ENCODE measurements at places on chromosomes 12 and 14.

DNA sequence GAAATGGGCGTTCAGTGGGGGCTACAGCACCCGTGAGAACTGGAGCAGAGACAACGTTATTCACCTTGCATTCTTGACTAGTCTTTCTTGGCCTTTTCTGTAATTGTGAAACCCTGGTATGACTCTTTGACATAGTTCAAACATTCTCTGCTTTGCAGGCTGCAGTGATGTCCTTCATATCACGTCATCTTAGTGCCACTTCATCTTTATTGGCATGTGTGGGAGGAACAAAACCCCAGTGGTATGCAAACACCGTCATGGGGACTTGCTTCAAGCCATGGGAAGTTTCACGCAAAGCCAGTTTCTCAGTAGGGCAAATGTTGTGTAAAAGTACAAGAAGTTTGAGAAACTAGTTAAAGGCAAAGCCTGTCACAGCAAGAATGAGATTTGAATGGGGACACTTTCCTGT, 20.2 kb upstream of the DUSP16 start:
- DNase-seq, result no peak

- no peak for DNase-seq
Measured at GRCh38 chr12:120851944-120852343, 52.2 kb downstream of the SPPL3 start.

- no peak for DNase-seq
Measured at GRCh38 chr12:65497660-65498059, 219.2 kb downstream of the MSRB3 start.

- DNase-seq, result no peak
Measured at GRCh38 chr12:88538250-88538649, 42.0 kb downstream of the KITLG start.

GRCh38 chr12:60465060-60465459, 869.2 kb downstream of the SLC16A7 start:
- DNase-seq, result no peak

GRCh38 chr14:24414077-24414476, 15.3 kb downstream of the NYNRIN start:
- DNase-seq, result no peak

DNA sequence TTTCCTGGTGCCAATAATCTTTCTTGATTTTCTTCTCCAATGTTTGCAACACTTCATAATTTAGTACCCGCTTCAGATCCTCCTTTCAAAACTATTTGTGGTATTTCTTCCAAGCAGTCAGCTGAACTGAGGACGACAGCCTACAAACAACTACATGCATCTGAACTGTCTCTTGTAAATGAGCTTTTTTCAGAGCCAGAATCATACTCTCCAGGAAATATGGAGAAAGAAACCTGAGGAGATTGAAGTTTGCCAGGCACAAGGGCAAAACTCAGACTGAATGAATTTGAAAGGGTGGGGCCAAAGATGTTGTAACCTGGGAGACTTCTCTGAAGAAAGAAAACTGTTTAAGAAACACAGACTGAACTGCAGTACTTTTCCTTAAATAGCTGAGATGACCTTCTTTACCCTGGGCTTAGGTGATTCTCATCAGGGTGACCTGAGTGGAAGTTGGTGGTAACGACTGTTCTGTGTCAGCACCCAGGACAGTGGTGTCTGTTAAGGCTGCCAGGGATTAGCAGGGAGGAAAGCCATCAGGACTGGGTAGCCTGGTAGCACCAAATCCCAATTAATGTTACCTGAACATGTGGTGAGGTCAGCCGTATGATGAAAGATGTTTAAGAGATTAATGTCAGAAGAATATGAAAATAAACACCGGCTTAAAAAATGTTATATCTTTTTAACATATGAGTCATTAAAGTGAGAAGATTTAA, 95.0 kb downstream of the TGFB3 start:
- DNase-seq, result no peak

- no peak for DNase-seq
Measured at GRCh38 chr12:100608776-100609175, 35.3 kb downstream of the GAS2L3 start.

GRCh38 chr12:51821440-51822260, 26.9 kb downstream of the FIGNL2 start:
- no peak for DNase-seq

DNA sequence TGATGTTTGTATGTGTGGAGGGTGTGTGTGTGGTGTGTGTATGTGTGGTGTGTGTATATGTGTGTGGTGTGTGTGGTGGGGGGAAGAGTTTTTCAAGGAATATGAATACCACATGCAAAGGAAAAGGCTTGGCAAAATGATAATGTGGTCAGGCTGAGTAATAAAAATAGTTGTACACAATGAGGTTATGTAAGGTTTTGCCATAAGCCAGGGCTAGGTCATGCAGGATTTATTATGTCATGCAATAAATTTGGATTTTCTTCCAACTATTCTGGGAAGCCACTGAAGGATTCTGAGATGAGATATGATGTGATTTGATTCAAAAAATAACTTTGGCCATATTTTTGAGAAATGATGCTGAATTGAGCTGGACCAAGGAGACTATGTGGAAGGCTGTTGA, 1191.6 kb upstream of the SEL1L start:
- DNase-seq, result no peak
